ENCODE measurements at places on chromosomes 7 and 10.
A peak's percentile ranks its signal among the peaks of the same experiment; 100 is the strongest.

- DNase-seq = no peak
Measured at GRCh38 chr7:158979023-158979529, 122.7 kb downstream of the DYNC2I1 start.

DNA sequence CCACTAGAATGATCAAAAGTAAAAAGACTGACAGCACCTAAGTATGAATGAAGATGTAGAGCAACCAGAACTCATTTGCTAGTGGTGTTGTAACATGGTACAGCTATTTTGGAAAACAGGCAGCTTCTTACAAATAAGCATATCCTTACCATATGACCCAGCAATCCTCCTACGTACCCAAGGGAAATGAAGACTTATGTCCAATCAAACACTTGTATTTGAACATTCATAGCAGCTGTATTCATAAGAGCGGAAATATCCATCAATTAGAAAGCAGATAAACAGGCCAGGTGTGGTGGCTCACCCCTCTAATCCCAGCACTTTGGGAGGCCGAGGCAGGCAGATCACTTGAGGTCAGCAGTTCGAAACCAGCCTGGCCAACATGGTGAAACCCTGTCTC, 53.0 kb downstream of the KLRG2 start:
- no peak for DNase-seq

- DNase-seq = no peak
Measured at GRCh38 chr10:69647819-69648218, 17.8 kb downstream of the FAM241B start.

DNA sequence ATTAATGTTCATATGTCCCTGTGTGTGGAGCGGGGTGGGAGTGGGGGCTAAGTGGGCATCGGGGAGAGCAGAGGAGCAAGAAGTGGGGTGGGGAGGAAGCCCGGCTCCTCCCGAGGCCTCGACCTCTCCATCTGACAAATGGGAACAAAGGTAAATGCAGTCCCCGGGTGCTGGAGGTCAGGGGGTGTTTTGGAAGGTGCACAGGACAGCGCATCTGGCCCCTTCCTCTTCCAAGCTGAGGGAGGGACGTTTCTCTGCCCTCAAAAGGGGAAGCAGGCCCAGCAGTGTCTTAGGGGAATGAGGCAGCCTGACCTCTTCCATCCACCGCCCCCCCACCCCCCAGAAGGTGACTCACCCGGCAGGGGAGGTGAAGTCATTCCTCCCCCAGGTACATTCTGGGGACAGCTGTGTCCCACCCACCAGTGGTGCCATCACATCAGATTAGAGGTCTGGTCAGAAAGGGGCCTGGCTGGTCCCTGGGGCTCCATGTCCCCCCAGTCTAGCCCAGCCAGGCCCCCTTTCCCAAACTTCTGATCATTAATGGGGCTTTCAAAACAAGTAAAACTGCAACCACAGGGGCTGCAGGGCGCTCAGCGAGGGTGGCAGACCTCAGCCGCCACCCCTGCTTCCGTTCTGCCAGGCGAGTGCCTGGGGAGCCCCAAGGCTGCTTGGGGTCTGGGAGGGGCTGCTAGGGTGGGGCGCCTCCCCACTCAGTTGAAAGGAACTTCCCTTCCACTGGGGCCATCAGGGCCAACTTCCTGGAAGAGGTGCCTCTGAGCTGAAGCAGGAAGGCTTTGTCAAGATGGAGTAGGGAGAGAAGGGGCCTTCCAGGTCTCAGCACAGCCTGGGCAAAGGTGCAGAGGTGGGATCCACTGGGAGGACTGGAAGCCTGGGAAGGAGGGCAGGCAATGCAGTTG, 10.8 kb downstream of the LFNG start:
- peak; percentile 42 for DNase-seq

- DNase-seq = no peak
Measured at GRCh38 chr10:317271-317769, 182.1 kb downstream of the ZMYND11 start.

- DNase-seq = no peak
Measured at GRCh38 chr10:99850021-99850766, 67.8 kb downstream of the ABCC2 start.

DNA sequence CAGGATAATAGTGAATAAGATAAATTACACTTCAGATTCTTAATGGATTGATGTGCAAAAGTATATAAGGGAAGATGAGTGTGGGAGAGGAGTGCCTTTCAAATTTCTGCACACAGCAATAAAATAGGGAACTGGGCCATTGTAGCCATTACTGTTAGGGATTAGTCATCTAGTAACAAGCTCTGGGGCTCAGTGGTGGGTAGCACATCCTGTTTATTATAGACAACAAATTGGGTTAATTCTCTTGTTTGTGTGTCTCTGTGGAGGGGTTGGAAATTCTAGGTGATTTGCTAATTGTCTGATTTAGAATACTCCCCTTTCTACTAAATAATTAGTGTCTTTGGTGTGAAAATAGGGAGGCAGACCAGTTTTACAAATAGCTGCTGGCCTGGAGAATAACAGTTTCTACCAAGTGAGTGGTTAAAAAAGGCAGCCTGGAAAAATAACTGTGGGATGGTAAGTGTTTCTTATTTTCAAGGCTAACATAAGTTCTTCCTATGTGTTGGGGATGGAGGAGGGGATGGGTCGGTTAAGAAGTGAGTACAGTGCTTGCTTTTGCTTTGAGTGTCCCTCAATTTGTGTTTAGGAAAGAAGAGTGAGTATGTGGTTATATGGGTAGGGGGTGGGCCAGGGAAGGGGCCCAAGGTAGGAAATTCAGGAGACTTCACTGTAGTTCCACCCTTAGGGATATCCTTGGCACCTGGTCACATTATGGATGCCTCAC, 43.3 kb upstream of the TMEM248 start:
- peak; percentile 52 for DNase-seq

DNA sequence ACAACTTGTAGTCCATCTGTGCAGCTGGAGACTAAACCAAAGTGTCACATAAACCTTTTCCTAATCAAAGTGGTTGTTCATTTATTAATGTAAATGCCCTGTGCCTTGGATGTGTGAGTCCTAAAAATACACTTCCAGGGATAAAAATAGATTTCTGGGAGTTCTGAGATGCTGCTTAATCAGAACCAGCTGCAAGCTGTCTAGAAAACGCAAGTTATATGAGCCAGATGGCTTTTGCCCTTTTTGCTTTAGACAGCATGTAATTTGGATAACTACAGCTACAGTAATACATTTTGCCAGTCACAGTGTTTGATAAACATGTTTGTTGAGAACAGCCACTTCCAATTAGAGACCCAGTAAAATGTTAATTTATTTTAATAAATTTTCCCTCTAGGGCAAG, 185.1 kb upstream of the PRPS1L1 start:
- DNase-seq = no peak

DNA sequence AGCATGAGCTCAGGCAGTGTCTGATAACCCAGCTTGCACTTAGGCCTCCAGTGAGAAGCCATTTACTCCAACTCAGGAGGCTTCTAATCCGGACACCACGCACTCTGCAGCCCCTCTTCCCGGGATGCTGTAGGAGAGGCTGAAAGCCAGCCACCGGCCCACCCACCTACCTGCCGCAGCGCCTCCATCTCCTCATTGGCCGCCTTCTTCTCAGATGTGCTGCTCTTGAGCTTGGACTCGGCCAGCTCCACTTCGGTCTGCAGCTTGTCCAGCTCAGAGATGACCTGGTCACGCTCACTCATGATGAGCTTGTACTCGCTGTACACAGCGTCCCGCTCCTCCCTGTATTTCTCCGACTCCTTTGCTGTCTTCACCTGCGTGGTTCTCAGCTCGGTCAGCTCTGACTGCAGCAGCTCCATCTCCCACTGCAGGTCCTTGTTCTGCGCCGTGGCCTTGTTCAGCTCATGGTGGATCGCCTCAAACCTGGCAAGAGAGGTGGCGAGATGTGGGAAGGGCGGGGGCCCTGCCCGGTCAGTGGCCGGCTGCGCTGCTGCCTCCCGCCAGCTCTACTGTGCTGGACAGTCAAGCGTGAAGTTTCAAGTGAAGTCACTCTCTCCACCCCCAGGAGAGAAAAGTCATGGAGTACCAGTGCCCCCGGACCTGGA, 84.7 kb downstream of the DLG5 start:
- no peak for DNase-seq

GRCh38 chr10:116017405-116017804, 255.6 kb downstream of the GFRA1 start:
- no peak for DNase-seq

GRCh38 chr10:131205556-131205955, 106.0 kb downstream of the TCERG1L start:
- no peak for DNase-seq

DNA sequence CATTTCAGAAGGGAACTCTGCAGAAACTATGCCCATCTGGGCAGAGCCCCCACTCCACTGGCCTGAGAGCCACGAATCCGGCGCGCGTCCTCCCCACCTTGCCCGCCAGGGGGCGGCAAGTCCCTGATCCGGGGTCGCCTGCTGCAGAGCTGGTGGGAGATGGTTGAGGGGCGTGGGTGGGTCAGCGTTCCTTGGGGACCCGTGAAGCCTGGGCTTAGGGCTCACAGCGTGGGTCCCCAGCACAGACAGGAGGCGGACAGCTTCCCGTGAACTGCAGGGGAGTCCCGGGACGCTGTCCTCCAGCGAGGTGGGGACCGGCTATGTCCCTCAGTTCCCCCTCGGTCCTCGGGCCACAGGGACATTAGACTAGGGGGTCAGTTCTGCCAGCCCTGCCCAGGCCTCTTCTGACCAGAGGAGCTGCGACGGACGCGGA, 585 bp upstream of the POP7 start:
- peak; percentile 93 for DNase-seq

- DNase-seq = no peak
Measured at GRCh38 chr7:155988416-155988815, 176.2 kb upstream of the SHH start.

DNA sequence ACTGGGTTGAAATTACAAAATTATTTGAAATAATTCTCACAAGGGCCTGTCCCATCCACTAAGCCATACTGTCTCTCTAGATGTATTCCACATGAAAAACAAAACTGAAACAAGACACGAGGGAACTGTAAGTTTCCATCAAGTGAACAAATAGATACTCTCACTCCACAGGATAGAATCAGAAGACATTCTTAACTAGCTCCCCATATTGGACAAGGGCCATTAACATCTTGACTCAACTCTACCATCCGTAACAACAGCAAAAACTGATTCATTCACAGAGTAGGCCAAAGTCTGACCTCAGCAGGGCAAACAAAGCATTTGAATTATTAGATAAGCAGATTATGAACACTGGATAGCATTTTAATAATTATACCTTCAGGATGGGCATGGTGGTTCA, 29.1 kb downstream of the UBE2H start:
- DNase-seq = no peak

GRCh38 chr10:96745950-96746349, 25.6 kb upstream of the PIK3AP1 start:
- DNase-seq = no peak

DNA sequence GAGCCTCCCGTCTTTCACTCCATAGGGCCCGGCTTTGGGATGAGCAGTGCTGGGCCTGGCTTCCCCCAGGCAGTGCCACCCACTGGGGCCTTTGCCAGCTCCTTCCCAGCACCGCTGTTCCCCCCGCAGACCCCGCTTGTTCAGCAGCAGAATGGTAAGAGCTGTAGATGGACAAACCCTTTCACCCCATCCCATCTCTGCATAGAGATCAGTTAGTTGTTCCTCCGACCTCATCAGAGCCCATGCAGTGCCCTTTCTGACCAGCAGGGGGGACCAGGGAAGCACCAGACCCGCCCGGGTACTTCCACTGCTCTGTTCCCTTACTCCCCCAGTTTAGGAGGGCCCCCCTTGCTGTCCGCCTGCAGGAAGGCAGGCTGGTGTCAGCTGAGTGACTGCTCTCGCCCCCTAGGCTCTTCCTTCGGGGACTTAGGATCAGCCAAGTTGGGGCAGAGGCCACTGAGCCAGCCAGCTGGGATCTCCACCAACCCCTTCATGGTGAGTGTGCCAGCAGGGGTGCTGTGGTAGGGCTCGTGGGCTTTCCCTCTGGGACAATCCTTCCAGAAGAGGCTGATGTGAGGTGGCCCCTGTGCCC, 9.8 kb downstream of the SAP25 start:
- peak; percentile 91 for DNase-seq

- DNase-seq = no peak
Measured at GRCh38 chr10:14312014-14312413, 18.7 kb downstream of the FRMD4A start.

GRCh38 chr7:103888603-103889153, 100.8 kb downstream of the RELN start:
- no peak for DNase-seq

DNA sequence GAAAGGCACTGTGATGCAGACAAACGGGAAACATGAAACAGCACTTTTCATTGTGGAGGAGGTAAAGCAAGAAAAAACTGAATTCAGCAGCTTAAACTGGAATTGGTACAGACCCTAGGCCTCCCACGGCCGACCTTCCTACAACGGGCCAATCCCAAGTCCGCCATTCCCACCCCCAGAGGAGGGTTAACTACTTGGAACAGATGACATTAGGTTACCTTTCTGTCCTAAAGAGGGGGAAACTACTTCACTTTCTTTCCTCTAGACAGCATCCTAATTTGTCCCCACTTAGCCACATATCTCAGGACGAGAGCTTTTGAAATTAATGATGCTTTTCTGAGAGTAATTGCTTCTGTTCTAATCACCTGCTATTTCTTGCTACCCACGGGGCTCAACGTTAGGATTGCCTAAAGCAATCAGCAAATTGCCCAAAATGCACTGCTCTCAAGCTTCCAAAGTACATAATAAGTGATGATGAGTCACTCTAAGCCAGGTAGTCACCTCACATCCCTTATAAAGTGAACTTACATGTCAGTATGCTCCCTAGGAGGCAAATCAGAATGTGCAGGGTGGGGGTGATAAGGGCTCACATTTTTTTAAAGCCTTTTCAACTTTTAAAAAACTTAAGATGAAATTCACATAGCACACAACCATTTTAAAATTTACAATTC, 36.7 kb downstream of the LSM5 start:
- no peak for DNase-seq

GRCh38 chr10:72316386-72316700, 38.4 kb downstream of the DNAJB12 start:
- no peak for DNase-seq

DNA sequence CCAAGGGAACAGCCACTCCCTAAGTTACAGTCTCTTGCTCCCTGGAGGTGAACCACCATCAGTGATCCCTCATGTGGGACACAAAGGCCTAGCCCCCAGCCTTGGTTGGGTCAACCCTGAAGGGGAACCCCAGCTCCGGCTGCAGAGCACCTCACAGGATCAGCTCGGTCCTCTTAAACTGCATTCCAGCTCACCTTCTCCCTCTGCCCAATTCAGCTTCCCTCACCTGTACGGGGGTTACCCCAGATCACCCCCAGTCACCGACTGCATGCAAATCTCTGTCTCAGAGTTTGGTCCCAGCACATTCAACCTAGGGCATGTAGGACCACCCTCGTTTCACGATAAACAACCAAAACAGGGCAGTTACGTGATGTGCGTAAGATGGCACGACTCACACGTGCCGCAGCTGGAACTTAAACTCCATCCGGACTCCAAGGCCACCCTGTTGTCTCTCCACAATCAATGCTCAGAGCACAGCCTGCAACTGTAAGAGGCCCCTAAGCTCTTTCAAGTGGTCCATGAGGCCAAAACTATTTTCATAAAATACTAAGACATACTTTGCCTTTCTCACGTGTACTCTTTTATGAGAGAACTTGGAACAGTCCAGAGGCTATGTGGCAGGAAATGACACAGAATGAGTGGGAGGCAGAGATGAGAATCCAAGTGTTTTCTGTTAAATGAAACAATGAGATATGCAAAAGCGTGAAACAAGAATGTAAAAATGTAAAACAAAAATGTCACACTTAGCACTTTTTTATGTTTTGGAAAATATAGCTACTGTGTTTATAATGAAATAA, 285.2 kb downstream of the PTPRN2 start:
- DNase-seq = no peak

- no peak for DNase-seq
Measured at GRCh38 chr7:1922071-1922869, 252.2 kb downstream of the ELFN1 start.

Data from OCI-M1 (cell line).